ENCODE measurements at places on chromosomes 13 and 19.

DNA sequence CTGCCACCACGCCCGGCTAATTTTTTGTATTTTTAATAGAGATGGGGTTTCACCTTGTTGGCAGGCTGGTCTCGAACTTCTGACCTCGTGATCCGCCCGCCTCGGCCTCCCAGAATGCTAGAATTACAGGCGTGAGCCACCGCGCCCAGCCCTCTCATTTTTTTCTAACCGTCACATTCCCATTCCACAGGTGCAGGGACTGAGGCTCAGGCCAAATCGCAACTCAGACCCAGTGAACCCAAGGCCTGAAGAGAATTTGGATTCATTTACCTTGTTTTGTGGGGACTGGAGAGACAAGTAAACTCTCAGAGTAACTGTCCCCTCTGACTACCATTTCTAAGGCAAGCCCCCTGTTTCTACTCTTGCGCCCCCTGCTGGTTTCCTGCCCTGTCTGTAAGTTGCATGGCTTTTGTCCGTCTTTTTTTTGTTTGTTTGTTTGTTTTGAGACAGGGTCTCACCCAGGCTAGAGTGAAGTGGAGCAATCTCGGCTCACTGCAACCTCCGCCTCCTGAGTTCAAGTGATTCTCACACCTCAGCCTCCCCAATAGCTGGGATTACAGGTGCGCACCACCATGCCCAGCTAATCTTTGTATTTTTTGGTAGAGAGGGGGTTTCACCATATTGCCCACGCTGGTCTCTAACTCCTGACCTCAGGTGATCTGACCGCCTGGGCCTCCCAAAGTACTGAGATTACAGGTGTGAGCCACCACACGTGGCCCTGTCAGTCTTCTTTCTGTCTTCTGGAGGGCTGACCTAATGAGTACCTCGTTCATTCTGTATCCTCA is 2.3 kb upstream of the STRN4 start:
- DNase-seq: peak; percentile 58

- DNase-seq: peak; percentile 66
Observed at GRCh38 chr13:95267662-95268342, 33.4 kb downstream of the ABCC4 start.

- DNase-seq: no peak
Observed at GRCh38 chr19:41808663-41809566, 12.5 kb downstream of the CEACAM3 start.

DNA sequence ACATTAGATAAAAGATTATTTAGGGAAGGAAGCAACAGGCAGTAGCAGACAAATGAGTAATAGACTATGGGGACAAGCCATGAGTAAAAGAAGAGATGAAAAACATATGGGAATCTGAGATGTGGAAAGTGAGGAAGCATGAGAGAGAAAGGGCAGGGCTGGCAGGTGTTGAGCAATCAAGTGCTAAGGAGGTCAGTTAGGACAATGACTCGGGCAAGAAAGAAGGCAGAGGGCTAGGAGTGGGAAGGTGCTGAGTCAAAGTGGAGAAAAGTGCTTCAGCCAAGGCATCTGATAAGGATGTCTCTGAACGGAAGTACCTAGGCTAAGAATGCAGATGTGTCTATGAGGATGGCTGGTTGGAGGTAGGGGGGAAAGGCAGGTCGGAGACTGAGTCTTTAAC is 291.9 kb upstream of the HTR2A start:
- DNase-seq: no peak

DNA sequence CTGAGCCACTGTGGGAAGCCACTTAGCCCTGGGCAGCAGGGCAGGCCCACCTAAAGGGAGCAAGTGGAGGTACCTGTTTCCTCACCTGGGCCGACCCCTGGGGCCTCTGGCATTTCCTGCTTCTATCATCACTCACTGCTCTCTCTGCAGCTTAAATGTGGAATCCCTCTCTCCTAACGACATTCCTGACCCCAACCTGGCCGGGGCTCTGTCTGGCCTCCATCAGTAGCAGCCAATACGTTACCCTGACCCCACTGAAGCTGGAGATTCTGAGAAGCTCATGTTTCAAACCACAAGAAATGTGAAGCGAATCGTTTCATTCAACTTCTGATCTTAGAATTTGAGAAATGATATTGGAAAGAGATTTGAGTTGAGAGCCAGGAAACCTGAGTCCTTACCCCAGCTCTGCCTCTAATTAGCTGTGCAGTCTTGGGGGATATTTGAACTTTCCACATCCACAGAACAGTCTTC is 39.9 kb downstream of the DOCK9 start:
- peak; percentile 32 for DNase-seq

DNA sequence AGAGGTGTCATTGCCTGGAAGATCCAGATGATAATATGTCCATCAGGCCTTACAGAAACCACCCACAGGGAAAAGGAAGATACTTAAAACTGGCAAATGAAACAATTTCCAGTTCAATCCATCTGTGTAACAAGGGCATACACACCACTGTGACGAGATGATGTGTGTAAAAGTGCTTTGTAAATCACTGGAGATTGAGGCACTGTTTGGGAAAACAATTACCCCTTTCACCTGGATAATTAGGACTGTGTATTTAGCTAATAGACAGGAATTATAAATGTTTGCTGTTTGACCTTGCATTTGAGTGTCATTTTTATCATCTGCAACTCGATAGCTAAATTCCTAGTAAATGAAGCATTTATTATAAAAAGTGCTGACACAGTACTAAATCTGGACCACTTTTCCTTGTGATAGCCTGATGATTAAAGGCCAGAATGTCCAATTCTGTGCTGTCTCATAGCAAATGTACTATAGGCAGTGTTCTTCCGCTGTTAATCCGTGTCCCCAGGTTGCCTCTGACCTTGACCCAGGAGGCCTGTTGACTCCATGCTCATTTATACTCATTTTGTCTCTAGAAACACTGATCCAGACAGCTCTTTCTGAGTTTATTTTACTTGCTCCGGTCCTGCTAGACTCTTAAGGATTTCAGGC is 105.8 kb downstream of the LACC1 start:
- no peak for DNase-seq

- DNase-seq: no peak
Observed at GRCh38 chr19:7524523-7524922, 2.1 kb downstream of the MCOLN1 start.

- no peak for DNase-seq
Observed at GRCh38 chr19:38642176-38642575, 5.3 kb upstream of the ACTN4 start.

GRCh38 chr13:42110410-42111155 is 62.1 kb downstream of the DGKH start:
- peak; percentile 27 for DNase-seq

- no peak for DNase-seq
Observed at GRCh38 chr19:8501981-8502380, 459 bp downstream of the PRAM1 start.

DNA sequence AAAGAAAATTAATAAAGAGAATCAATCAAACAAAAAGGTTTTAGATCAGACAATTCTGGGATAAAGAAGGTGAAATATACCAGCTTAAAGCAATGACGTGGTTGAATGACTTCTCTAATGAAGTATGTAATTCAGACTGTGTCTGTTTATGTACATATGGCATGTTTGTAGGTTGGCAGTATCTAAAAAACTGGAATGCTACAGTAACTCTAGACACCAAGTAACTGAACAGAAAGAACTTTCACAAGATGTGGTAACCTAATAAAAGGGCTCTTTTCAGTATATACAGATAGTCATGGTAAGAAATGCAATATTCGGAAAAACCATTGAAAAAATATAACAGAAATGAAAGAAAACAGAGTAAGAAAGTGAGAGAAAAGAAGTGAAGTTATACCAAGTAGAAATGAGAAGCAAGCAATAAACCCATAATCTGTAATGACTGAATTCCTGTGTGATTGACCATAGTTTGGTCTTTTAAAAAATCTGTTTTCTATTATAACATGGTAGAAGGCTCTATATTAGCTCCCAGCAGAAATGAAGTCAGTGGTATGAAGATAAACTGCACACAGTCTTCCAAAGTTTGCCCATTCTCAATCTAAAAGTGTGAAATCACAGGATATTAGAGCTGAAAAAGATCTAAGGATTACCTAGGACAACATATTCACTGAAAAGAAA is 31.4 kb downstream of the ELF1 start:
- DNase-seq: no peak

GRCh38 chr19:17754634-17755442 is 3.6 kb downstream of the FCHO1 start:
- DNase-seq: no peak

- DNase-seq: no peak
Observed at GRCh38 chr19:18903156-18904037, 7.4 kb upstream of the CERS1 start.

DNA sequence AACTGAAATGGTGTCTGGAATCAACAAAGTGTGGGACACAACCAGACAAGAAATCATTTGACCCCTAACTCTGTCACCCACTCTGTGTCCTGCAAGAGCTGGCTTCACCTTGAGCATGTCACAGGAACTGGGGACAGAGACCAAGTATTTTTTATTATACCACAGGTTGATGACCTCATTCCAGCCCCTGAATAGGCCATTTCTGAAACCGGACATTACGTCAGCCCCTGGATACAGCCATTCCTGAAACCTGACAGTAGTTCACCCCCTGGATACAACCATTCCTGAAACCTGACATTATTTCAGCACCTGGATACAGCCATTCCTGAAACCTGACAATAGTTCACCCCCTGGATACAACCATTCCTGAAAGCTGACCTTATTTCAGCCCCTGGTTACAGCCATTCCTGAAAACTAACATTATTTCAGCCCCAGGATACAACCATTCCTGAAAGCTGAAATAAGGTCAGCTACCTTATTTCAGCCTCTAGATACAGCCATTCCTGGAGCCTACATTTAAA is 47.7 kb upstream of the CACNA1A start:
- no peak for DNase-seq

All from HTR-8/SVneo (cell line).